ENCODE measurements at places on chromosomes 5 and 9.
A peak's percentile ranks its signal among the peaks of the same experiment; 100 is the strongest.

DNA sequence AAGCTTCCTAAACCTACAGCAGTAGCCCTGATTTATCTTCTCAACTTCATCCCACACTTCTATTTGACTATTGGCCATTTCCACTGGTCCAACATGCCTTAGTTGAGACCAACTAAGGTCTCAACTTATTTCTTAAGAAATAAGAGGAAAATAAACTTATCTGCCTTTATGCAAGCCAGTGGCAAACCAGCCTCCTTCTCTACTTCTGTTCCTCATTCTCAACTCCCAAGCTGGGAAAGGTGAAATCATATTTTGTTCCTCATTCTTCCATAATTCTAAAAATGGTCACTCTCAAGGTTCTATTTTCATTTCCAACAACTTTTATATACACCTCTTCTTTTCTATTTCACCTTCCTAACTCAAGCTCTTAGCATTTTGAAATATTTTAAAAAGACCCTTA, 149.6 kb upstream of the C9orf72 start:
- DNase-seq, result no peak

DNA sequence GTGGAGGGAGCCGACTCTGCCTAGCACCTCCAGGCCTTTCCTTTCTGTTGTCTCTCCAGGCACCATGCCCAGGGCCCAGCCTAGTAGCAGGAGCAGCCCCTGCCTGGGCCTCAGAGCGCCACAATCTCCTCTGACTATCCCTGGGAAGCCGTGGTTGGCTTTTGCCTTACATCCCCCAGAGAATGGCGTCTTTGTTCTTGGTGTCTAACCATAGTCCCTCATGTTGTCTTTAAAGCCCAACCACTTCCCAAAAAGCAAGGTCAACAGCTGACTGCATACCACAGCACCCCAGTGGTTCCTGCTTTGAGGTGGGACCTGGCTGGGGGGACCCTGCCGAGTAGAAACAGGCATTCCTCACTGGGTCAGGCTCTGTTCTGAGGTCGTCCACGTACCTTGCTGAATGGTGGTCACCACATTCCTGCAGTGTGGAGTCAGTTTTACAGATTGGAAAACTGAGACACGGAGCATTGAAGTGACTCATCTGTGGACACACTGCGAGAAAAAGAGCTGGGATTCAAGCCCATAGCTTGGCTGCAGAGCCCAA, 13.7 kb upstream of the CERCAM start:
- no peak for DNase-seq

GRCh38 chr5:33806738-33807442, 84.9 kb downstream of the ADAMTS12 start:
- no peak for DNase-seq

- DNase-seq, result no peak
These were observed 121.4 kb upstream of the SV2C start for GRCh38 chr5:75961818-75962217.

GRCh38 chr5:117945258-117945657, 1043.1 kb downstream of the DTWD2 start:
- DNase-seq, result no peak

DNA sequence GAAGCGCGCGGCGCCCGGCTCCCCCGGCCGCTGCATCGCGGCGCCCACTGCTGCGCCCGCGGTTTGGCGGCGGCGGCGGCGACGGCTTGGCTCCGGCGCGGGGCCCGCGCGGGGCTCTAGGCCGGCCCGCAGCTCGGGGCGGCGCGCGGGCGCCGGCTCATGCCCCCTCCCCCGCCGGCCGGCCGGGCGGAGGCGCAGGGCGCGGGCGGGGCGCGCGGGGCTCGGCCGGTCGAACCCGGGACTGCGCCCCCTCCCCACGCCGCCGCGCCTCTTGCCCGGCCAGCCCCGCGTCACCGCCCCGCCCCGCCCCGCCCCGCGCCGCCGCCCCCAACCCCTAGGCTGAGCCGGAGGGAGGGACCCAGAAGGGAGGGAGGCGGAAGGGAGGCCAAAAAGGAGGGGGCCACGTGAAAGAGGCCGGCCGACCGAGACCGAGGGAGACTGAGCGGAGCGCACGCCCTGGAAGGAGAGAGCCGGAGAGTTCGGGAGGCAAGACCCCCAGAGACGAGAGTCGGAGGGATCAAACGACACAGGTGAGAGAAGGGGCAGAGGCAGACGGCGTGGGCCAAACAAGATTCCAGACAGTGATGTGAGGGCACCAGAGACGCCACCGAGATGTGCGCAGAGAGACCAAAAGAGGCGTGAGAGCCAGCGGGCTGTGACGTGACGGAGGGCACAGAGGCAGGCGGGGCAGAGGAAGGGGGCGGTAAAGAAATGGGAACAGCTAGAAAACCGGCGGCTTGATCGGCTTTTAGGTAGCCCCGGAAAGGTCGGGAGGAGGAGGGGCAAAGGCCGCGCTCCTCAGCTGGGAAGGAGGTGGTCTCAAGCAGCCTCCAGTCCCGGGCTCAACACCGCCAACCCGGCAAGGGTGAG, at the start of gene BARX1:
BARX1 (minus strand) TSS at position 245 of the 870 bp plus-strand sequence; CDS start at position 36, 209 bp downstream.
- DNase-seq, result no peak

- DNase-seq, result peak; percentile 49
These were observed 57.4 kb upstream of the PRSS3 start for GRCh38 chr9:33737811-33738606.

- no peak for DNase-seq
These were observed 34.4 kb downstream of the KCNT1 start for GRCh38 chr9:135736272-135736978.

GRCh38 chr5:97489010-97489840, 306.2 kb upstream of the RIOK2 start:
- no peak for DNase-seq

- no peak for DNase-seq
These were observed 37.6 kb downstream of the HRH2 start for GRCh38 chr5:175695161-175696126.

GRCh38 chr5:62477801-62478200, 65.2 kb downstream of the IPO11 start:
- no peak for DNase-seq

GRCh38 chr9:133621725-133622267, 12.6 kb upstream of the FAM163B start:
- DNase-seq, result no peak

DNA sequence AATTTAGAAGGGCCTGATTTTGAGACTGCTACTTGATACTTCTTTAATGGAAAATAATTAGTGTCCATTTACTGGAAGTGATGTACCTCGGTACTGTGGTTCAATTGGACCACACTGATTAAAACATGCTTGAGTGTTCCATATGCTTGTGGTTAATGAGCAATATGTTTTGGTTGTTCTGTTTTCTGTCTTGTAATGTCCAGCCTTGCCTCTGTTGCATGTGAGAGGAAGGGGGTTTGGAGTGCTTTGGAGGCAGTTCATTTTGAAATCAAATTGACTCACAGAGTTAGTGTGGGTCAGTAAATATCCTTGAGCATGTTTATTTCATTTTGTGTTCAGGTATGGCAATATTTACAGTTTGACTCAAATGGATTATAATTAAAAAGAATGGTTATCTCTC, 334.4 kb downstream of the ARHGEF28 start:
- DNase-seq, result no peak

GRCh38 chr5:98656125-98656795, 117.2 kb upstream of the RGMB start:
- no peak for DNase-seq

DNA sequence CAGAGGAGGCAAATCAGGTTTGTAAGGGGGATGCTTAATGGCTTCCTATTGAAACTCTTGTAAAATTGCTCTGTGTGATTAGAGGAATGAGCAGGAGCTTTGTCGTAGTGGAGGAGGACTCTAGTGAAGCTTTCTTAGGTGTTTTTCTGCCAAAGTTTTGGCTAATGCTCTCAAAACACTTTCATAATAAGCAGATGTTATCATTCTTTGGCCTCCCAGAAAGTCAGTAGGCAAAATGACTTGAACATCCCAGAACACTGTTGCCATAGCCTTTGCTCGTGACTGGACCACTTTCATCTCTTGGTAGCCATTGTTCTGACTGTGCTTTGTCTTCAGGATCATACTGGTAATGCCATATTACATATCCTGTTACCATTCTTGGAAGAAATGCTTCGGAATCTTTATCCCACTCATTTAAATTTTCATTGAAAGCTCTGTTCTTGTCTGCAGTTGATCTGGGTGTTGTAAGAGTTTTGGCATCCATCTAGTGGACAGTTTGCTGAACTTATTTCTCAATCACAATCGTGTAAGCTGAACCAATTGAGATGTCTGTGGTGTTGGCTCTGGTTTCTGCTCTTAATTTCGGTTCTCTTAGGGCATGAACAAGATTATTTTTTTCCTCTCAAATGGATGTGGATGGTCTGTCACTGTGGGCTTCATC, 187.6 kb downstream of the COMMD10 start:
- no peak for DNase-seq

DNA sequence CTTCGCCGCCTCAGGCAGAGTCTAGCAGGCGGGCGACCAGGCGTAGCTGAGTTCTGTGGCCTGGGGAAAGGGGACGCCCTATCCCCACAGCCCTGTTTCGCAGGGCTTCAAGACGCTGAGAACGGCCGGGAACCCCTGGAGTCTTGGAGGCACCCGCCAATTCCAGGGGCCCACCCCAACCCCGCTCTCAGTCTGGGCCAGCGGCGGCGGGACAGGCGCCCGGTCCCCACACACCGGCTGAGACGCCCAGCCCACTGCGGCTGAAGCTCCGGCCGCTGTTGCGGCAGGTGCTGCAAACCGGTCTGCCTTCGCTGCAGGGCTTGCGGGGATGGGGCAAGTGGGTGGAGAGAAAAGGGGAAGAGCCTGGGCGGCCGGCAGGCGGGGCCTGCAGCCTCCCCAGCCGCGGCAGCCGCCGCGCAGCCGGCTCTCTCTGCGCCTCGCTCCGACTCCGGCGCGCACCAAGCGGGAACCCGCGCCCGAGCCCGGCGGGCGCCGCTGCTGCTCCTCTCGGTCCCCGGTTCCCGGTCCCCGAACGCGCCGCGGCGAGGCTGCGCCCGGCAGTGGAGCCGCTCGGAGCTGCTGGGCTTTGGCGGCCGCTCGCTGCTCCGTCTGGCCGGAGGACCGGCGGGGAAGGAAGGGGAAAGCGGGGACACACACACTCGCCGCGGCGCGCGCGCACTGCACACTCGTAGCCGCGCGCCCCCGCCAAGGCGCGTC, at the start of gene PIP5K1B:
PIP5K1B (plus strand) TSS at position 427 of the 717 bp plus-strand sequence. CDS start 117,375 bp downstream, outside the sequence.
- DNase-seq, result no peak

DNA sequence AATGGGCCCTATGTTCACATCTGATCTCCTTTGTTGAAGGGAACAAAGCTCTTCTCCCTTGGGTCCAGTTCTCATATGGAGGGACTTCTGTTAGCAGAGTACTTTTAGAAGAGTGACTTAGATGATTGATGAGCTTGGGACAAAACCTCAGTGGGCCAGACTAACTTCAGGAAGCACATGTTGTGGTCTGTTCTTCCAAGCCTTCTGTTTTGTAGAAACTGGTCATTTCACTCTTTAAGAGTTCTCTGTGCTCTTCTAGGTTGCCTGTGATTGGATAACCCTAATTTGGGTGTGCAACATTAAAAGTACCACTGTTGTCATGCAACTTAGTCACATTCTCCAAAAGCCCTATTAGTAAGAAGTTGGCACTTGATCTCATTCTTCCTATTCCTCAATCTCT, 183.5 kb upstream of the ACO1 start:
- peak; percentile 97 for DNase-seq

DNA sequence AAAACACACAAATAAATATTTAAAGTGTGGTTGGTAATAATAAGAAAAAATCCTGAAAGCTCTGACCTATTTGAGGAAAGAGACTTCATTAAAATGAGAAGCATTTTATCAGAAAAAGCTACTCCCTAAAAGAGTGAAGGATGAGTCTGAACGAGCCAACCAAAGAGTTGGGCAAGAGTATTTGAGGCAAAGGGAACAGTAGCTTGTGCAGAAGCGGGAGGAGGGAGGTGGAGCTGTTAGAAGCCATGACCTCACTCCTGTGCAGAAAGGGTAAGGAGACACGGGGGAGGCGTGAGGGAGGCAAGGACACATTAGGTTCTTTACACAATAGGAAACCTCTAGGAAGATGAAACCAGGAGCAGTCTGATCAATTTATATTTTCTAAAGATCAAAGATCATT, 29.4 kb downstream of the SH3RF2 start:
- DNase-seq, result no peak

DNA sequence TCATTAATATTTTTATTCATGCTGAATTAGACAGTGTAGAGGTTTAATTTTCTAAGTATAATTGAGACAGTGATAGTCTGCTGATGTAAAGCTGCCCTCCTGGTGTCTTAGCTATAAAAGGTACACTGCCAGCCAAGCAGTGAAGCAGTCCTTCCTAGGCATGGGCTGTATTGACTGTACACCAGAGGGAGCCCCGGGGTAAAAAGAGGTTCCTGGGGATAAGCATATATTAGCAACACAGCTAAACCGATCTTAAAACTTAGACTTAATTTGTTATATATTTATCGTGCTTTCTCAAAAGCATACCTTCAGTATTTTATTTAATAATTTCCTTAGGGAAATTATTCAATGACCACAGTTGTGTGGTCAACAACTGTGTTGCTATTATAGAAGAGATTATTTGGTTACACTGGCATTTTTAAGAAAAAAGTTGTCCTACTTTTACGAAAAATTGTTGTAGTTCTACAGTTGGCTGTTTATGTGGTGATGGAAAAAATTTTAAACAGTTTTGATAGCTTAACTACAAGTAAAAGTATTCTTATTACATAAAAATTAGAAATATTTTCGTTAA, 68.8 kb downstream of the ELL2 start:
- DNase-seq, result no peak

DNA sequence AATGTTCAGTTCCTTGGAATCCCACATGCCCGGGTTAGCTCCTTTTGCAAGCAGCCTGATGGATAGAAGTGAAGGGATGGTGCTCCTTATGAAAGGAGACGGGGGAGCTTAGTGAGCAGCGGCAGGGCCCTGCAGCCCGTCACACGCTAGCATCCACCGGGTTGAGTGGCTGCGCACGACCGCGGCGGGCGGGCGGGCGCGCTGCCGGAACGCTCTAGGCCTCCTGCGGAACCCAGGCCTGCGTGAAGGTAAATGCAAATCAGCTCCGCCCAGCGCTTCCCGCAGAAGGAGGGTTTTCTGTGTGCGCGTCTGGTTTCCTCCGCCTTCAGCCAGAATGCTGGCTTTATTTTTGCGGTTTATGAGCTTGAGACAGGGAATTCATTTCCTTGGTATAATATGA, 19.8 kb downstream of the IL12B start:
- DNase-seq, result no peak

DNA sequence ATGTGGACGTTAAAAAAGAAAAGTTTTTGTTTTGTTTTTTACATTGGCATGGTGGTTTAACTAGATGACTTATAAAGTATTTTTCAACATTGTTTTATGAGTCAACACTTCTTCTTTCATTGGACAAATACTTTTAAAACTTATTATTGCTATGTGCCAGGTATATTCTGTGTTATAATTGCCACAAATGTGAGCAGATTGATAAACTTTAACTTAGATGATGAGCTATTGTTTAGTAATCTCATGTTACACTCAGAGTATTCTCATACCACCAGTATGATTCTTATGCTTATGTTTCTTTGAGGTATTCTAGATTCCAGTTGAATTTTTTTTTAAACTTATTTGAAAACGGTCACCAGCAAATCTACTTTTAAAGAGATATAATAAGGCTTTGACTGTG, 60.3 kb downstream of the RASA1 start:
- DNase-seq, result no peak

DNA sequence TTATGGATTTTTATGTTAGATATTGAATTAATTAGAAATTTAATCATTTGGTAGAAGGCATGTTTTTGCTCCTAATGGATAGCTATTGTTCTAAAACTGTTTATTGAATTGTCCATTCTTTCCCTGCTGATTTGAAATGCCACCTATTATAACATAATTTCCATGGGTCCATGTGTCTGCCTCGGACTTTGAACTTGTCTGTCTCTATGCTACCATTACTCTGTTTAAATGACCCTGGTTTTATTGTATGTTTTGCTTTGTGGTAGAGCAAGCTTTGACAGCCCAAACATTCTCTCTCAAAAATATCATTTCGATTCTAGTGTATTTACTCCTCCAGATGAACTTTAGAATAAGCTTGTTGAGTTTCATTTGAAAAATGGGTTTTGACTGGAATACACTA, 120.6 kb downstream of the ARHGEF28 start:
- DNase-seq, result no peak
